ENCODE measurements at places on chromosomes 5 and 9.
A peak's percentile ranks its signal among the peaks of the same experiment; 100 is the strongest.

- no peak for DNase-seq
Measured at GRCh38 chr5:147017621-147018020, 139.1 kb upstream of the PPP2R2B start.

DNA sequence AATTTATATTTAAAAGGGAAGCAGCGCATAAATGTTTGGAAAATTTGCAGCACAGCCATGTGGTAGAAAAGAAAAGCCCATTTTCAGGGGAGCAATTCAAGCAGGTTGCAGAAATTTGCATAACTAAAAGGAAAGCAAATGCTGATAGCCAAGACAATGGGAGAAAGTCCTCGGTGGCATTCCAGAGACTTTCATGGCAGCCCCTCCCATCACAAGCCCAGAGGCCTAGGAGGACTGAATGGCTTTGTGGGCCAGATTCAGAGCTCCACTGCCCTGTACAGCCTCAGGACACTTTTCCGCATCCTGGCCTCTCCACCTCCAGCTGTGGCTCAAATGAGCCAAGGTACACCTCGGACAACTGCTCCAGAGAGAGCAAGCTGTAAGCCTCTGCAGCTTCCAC lies 462.9 kb downstream of the CDK5RAP2 start:
- no peak for DNase-seq

- DNase-seq = peak; percentile 18
Measured at GRCh38 chr9:124254261-124254682, 3.5 kb upstream of the NEK6 start.

GRCh38 chr5:116508835-116509234 lies 65.8 kb downstream of the SEMA6A start:
- DNase-seq = no peak

DNA sequence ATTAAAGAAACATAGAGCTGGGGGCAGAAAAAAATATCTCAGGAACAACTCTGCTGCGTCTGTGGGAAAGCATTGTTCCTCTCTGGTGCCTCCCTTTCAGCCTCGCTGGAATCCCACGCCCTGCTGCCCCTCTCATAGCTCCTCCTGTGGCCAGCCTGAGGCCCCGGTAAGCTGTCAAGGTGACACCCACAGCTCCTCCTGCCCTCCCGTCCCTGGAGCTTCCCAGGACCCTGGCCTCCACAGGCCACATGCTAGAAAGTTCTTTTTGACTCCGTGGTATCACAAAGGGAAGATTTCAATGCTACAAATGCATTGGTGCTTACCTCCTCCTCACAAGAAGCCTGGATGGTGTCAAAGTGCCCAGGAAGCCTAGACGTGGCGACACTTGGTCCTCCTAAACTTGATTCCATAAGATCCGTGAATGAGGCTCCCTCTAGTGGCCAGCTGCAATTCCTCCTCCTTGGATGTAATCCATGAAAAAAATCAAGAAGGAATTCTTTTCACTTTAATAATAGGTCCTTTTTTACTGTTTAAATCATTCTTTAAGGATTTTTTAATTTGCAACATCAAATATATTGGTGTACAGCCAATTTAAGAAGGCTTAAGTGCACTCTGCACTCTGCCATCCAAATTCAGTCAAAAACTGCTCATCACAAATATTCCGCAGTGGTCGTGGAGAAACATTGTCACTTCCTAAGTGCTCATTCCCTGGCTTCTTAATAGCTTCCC lies 104.9 kb downstream of the CFAP90 start:
- DNase-seq = peak; percentile 89

DNA sequence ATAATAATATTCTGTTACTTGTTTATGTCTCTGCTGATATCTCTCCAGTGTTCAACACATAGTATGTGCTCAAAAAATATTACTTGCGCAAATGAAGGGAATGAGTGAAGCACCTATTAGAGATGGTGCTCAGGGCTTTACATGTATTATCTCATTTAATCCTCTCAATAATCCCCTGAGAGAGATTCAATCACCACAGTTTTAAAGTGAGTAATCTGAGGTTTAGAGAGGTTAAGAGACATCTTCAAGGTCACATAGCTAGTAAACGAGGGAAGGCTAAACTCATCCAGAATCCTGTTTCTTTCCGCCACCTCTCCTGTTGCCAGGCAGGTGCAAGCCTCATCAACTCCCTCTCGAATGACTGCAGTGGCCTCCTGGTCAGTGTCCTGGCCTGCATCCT lies 82.0 kb downstream of the UGCG start:
- peak; percentile 4 for DNase-seq

DNA sequence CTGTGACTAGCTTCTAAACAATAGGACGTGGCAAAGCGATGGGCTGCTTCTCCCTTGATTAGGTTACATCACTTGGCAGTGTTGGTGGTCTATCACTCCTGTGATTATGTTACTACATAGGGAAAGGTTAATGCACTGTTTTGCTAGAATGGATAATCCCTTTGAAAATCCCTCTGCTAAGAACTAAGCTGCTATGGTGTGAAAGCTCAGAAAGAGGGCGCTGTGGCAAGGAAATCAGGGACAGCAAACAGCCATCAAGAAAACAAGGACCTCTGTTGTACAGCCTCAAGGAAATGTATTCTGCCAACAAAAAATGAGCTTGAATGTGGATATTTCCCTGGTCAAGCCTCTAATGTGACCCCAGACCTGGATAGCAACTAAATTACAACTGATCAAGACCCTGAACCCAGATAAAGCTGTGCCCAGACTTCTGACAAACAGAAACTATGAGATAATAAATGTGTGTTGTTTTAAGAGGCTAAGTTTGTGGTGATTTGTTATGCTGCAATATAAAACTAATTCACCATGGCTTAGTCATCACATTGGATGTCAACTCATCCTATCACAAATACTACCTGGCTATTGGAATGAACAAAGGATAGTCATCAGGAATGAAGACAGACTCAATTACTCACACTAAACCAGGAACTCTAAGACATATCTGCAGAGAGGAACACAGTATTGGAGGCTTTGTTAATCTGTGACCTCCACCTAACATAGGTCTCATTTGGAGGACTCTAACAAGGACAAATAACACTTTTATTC lies 1215.9 kb downstream of the EFNA5 start:
- DNase-seq = no peak

GRCh38 chr9:18921366-18922075 lies 111.5 kb downstream of the SAXO1 start:
- no peak for DNase-seq
